ENCODE measurements at places on chromosomes 3 and 15.

DNA sequence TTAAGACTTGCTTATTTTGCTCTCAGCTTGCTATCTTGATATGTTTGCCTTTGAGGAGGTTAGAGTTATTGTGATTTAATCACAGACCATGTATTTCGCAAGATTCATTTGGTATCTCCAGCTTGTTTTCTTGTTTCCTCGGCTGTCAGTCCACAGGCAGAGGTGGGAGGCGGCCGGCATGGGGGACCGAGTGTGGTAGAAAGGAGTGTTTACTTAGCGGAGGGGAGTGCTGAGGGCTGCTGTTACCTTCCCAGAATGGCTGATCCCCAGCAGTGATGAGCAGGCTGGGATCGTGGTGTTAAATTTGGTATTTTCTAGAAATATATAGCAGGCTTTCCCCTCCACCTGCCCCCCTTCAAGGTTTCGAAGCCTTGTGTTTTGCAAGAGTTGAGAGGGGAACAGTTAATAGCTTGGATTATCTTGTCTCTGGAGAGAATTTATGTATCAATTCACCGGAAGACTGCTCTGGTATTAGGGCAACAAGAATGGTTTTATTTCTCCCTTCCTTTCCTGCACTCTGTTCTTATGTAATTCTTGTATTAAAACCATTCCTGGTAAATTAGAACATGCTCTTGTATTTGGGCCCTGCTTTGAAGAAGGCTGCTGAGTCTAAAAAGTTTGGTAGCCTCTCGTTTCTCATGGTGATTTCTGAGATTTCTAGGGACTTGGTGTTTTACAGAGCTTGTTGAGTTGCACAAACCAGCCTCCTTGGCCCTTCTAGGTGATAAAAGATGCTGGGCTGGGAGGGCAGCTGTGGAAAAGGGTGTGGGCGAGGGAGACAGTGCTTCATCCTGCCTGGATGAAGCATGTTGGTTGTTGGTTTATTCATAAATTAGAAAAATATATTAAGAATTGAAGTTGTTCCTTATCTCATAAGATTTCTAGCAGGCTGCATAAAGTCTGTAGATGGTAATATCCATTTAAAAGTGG is 151.4 kb downstream of the IGF1R start:
- DNase-seq = no peak

DNA sequence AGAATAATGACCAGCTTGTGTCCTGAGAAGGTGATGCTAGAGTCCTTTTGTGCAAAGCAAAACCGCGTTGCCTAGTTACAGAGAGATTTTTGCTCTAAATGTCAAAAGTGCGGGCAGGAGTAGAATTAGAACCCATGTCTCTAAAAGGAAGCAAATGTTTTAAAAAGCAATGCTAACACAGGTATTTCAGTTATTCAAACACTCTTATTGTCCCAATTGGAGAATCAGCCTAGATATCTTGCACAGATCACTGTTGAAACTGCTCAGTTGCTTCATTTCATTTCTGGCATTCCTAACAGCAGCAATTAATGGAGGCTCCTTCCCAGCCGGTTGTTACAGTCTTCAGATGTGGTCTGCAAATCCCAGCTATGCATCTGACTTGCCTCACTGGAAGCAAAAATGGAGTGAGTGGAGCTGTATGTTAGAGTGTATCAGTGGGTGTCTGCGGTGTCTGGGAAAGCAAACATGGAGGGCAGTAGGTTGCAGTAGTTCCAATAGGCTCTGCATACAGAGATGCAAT is 55.6 kb upstream of the SEMA6D start:
- no peak for DNase-seq

DNA sequence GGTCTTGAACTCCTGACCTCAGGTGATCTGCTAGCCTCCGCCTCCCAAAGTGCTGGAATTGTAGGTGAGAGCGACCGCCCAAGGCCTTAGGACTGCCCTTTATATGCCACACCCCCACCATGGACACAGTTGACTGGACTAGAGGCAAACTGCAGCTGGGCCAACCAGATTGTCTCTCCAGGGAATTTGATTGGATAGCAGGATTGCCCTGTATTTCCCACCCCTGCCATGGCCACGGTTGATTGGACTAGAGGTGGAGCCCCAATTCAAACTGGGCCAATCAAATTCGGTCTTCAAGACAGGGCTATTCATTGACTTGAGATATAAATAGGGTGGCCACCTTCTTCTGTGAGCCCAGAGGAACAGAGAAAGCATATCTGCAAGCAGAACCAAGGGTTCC is 6.9 kb upstream of the CLPX start:
- DNase-seq = peak; percentile 20

DNA sequence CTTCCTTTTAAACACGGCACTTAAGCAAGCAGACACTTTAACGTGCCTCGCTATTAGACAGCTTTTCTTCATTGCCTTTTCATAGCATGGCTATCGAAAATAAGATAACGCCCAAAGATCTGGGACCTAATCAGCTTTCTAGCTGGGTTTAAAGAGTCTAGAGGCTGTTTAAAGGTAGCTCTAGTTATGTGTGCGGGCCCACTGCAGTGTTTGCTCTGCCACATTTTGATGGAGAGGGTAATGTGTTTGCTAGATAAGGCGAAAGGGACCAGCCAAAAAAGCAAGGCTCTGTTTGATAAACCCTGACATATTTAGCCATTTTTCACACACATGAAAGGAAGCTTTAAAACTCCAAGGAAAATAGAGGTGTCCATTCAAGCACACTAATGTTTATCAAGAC is 91.6 kb downstream of the NR2F2 start:
- no peak for DNase-seq

GRCh38 chr3:70820397-70820796 is 508.0 kb upstream of the MDFIC2 start:
- no peak for DNase-seq

- DNase-seq = no peak
These were observed 200.2 kb downstream of the KCNH8 start for GRCh38 chr3:19348500-19348899.

- DNase-seq = peak; percentile 38
These were observed 14.3 kb upstream of the PDE8A start for GRCh38 chr15:84967380-84967779.

- no peak for DNase-seq
These were observed 282.9 kb downstream of the AGBL1 start for GRCh38 chr15:86362555-86362954.

DNA sequence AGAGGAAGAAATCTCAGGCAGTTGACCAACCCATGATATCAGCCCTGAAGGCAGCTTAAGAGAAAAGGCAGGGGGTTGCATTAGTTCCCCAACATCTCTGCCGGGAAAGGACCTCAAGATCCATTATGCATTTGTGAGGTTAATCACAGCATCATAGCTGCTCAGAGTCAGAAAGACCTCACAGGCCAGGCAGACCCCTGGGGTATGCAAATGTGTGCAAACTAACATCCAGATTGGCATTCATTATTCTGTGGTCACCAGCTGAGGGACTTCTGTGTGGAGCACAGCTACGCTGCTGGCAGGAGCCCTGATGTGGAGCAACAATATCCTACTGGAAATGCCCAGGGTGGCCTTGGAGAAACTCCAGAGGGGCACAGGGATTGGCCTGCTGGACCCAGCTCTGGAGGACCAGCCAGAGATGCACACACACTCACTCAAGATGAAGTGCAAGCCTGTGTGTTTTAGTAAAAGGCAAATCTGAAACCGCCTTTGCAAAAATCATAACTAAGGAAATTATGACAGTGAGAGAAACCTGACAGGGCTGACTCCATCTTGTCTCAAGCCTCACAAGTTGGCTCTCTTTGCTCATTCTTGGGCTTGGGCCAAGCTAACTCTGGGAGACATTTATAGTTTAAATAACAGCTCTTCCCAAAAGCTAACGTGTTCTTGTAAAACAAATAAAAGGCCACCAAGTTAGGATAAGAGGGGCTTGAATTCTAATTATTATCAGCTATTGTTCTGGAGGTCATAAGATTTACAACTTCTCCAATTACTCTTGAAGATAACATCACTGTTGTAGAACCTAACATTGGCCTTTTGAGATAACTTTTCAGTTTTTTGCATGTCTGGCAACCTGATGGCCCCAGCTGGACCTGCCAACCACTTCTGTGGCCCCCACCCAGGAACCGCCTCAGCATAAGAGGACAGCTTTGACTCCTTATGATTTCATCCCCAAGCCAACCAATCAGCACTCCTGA is 257.1 kb downstream of the UACA start:
- no peak for DNase-seq

- no peak for DNase-seq
These were observed 84.3 kb downstream of the ATP1B3 start for GRCh38 chr3:141960731-141961130.

DNA sequence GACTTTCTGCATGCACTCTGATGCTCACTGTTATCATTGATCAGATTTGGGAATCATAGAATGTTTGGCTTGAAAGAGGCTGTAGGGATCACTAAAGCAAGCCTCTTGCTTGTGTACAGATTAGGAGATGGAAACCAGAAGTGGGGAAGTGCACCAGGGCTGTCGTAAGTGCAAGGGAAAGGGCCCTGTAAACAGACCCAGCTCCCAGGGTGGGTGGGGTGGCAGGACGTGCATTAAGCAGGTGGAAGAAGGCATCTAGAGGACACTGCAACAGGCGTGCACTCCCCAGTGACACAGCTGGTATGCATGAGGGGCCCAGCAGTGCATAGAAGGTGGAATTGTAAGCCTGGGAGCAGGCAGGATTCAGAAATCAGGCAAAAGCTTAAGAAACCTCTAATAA is 58.0 kb upstream of the SLC7A14 start:
- DNase-seq = no peak

DNA sequence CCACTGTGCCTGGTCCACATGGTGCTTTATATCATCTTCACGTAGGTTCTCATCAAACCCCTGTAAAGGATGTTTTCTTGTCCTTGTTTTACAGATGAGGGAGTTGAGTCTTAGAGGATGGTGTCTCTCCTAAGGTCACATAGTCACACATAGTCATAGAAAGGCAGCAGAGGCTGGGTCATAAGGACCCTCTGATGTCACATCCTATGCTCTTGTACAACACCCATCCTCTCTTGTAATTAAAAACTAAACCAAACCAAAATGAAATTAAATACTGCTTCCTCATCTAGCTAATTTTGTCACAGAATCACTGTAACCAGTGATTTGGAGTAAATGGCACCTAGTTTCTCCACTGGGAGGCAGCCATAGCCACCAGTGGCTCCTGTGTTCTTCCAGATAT is 21.8 kb upstream of the ATP1B3 start:
- DNase-seq = peak; percentile 68

DNA sequence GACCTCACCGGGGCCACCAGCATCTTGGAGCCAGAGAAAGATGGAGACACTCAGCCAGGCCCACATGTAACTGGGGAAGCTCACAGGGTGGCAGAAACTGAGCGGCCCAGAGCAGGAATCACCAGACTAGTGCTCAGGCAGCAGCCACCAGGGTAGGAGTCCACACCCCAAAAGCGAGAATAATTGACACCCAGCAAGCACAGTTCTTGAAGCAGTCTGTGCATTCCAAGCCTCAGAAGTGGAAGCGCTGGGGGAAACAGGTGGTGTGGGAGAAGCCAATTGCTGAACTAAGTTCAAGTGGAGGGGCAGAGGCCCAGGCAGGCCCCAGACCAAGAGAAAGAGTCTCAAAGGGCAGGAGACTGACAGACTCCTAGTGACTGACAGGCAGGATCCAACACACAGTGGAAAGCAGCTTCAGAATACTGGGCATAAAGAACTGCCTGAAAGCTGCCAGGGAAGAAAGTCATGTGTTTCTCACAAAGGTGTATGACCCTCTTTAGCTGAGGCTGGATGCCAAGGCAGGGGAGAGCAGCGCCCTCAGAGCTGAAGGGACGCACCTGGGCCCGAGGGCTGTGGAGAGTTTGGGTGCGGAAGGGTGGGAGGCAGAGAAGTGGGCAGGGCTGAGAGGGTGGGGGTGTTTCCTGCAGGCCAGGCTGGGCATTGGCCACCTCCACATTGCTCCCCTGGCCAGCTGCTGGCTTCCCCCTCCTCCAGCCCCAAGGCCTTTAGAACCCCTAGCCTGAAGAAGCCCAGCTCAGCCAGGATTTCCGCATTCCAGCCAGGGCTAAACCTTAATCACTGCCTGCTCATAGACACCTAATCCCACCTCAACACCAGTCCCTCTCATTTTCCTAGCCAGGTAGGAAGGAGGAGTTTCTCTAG is 7.7 kb downstream of the NT5DC2 start:
- DNase-seq = no peak

DNA sequence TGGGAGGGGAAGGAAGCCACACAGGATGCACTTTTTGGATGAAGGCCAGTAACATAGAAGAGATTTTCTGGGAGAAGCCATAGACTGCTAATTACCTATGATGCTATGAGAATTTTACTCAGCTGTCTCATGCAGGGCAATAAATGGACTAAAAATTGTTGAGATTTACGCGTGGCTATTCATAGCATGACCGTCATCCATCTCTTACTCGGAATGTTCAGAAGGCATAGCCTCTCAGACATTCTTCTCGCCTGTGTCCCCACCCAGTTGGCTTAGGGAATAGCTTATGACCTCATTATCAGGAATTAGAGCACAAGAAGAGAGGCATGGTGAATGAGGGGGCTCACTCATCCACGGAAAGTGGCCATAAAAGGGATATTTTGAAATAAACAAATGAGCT is 107.9 kb upstream of the ATP10A start:
- no peak for DNase-seq

DNA sequence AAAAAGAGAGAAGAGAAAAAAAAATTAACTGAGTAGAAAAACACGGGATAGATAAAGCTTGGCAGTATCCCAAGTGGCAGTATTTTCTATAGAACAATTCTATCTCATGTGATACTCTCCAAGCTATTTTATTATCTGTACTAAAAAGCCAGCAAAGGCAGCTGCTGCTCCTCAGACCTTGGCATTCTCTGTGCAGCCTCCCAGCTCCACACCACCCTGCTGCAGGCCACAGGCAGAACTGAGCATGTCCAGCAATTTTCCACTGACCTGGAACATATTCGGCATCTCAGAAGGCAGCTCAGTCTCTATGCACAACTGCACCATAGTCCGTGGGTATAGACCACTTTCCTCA is 1161.4 kb downstream of the IGSF11 start:
- no peak for DNase-seq

- no peak for DNase-seq
These were observed 16.5 kb downstream of the BCHE start for GRCh38 chr3:165820671-165821123.

GRCh38 chr3:104575634-104576033 is 791.1 kb upstream of the ALCAM start:
- DNase-seq = no peak

GRCh38 chr3:77055841-77056341 is 16.0 kb downstream of the ROBO2 start:
- no peak for DNase-seq

DNA sequence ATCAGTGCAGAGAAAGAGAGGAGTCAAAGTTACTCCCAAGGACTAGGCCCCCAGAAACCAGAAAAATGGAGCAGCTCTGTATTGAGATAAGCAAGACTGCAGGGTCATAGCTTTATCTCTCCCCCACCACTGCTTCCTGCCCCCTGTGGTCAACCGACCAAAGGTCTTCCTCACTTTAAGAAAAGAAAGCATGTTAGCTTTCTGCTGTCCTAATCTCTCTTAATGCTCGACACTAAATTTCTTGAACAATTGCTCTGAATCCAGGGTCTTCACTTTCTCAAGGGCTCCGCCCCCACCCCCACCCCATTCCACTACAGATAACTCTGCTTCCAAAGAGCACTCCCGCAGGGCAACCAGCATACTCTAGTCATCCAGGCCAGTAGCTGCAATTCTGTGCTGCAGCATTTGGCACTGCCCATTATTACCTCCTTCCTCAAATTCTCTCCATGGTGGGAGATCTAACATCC is 31.9 kb downstream of the TNIK start:
- DNase-seq = peak; percentile 20

- peak; percentile 83 for DNase-seq
These were observed 124.7 kb upstream of the RAD18 start for GRCh38 chr3:9087831-9088413.
